ENCODE measurements at places on chromosomes 3 and 15.

DNA sequence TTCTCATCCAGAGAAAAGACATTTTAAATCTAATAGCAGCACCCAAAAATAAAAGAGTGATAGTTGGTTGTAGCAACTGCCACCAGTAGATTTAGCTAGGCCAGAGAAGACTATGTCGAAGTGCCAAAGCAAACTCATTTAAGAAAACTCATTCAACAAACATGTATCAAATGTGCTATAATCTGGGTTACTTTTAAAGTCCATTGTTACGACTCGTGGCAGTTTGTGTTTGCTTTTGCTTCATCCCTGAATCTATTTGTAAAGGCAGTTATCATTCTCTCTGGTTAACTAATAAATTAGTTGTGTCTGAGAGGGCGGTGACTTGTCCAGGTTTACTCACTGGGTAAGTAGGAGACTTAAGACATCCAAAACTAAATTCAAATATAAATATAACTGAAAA is 159.4 kb downstream of the ZIC4 start:
- no peak for DNase-seq

- no peak for DNase-seq
These were observed 109.2 kb downstream of the CPNE4 start for GRCh38 chr3:131925571-131925970.

DNA sequence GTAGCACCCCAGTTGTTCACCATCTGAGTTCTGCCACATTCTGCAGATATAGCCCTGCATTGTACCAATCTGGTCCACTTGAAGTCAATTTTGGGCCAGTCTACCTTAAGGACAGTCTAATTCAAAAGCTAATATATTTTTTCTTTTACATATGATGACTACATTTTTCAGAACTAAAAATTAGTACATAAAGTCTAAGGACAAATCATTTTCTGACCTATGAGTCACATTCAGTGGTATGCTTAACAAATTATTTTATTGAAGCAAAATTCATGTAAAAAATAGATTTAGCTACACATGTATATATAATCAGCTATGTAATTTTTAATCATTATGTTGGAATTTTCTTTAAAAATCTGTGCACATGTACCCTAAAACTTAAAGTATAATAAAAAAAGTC is 52.1 kb upstream of the IL12A start:
- DNase-seq = no peak

DNA sequence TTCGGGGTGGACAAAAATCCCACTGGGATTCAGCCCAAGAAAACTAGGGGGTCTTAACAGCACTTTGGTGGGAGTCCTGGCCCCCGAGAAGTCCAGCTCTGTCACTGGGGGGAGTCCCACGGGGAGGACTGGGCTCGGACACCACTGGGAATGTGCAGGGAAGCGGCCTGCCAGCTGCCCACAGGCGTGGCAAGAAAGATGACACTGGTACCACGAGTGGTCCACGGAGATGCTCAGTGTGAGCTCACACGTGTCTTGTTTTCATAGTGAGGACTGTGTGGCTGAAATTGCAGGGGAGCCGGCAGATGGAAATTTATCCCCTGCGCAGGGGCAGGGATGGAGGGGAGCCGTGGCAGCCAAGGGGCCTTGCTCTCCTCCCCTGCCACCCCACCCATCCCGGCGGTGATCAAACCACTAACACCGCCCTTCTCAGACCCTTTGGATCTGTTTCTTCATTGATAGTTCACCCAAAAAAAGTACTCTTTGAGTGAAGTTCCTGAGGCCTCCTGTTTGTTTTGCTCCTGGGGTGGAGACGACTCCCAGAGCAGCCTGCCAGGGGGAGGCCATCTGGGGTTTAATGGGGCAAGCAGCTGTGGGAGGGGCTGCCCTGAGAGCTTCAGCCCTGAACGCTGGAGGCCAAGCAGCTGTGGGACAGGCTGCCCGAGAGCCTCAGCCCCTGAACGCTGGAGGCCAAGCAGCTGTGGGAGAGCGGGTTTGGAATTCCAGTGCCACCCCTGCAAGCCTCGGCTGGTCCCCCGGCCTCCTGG is 130.9 kb downstream of the LRRK1 start:
- DNase-seq = no peak

DNA sequence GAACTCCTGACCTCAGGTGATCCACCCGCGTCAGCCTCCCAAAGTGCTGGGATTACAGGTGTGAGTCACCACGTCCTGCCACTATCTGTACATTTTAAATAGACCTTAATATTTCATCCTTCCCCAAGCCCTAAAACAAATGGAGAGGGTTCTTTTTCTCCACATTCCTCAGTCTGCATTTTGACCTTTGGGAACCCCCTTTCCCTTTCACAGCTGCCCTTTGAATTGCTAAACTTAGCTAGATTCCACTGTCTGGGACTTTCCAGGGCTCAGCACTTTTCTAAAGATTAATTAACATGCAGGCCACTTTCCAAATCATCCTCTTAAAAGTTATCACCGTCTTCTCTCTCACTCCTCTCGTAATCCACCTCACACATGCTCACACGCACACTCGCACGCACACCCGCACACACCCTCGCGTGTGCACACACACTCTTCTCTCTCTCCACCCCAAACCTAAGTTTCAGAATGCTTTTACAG is 124.2 kb downstream of the TMCO5A start:
- DNase-seq = no peak

DNA sequence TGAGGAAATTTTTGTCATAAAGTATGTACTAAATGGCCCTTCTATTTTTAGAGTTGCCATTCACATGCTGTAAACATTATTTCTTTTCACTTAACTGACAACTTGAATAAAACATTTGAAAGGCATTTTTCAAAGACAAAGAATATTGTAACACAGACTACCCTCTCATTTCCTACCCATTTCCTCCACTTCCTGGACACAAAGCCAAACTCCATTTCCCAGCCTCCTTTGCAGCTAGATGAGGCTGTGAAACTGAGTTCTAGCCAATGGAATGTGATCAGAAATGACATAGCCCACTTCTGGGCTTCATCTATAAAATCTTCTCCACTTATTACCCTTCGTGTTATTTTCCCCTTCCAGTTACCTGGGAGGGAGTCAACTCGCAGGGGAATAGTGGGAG is 288.9 kb upstream of the DPH6 start:
- DNase-seq = no peak

- no peak for DNase-seq
These were observed 77.9 kb downstream of the SPSB4 start for GRCh38 chr3:141129049-141129448.

DNA sequence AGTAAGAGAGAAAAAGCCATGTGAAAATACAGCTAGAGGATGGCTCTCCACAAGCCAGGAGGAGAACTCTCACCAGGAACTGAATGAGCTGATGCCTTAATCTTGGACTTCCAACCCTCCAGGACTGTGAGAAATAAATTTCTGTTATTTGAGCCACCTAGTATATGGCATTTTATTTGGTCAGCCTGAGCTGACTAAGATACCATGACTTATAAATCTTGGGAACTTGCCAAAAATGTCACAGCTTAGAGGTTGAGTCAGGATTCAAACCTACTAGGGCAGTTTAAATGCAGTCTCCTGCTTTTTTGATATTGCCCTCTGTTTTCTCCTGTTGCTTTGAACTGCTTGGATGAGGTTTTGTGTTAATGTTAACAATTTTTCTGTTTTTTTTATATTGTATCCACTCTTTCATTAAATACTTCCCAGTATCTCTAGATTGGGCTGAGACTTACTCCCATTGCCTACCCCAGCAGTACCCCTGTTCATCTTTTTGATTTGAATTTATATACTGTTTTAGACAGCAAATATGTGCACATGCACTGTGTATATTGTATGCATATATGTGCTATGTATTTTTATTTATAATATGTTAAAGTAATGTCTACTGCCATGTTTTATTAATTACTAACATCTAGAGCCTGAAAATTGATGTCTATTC is 1223.2 kb downstream of the OTOL1 start:
- no peak for DNase-seq

DNA sequence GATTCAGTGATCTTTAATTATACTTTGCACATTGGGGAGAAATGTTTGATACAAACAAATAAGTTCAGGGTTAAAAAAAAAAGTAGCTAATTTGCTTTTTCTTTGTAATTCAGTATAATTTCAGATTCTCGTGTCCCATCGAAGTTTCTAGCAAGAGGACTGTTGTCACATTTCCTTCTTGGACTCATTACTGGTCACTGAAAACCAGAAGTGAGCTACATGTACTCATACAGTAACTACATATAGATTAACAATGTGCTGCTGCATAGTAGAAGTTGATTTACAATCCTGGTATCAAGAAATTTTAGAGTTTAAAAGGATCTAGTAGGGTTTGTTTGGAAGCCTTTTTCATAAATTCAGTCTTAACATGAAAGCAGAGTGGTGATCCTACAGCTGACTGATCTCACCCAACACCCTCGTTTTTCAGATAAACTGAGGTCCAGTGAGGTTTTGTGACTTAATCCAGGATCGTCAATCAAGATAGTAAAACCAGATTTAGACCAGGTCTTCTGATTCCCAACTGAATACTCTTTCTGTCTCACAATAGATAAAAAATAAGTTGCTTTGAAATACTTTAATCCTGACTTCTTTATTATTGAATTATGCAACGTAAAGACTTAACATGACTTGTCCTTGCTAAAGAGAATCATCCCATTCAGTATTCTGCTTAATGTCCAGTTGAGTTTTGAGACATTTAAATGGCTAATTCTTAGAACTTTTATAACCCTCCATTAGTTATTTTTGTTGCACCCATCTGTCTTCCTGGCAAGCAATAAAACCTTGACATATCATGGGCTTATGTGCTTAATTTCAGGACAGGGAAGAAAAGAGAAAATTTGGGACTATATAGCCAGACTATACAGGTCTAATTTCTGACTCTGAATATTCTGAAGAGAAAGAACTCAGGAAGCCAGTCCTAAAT is 2.8 kb downstream of the SEC62 start:
- no peak for DNase-seq

DNA sequence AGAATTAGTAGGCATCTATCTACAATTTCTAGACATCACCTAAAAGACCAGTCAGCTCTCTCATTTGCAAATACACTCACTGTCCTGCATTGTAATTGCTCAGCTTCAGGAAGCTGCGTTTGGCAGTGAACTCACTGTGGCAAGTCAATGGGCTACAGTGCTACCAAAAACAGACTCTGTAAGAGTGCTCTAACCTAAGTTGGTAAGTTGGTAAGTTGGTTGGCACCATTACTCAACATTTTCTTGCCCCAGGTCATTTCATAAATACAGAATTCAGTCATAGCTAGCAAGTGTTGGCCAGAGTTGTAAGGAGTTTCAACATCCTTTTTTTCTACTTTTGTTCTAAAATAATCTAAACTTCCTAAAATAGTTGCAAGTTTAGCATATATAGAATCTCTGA is 466.3 kb downstream of the NAALADL2 start:
- DNase-seq = no peak

DNA sequence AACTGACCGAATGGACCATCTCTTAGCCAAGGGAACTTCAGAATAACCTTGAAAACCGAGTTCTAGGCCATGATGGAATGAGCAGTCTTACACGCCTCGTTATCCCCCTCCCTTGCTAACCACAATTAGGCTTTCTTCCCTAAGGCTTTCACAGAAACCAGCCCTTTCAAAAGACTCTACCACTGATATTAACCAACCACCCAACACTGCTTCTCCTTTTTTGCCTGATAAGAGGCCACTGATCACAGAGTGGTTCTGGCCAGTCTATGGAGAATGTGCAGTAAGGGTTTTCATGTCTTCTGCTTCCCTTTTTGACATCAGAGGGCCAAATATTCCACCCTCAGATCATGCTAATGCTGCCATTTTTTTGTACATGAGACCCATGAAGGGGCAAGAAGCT is 59.3 kb downstream of the MCF2L2 start:
- DNase-seq = no peak

DNA sequence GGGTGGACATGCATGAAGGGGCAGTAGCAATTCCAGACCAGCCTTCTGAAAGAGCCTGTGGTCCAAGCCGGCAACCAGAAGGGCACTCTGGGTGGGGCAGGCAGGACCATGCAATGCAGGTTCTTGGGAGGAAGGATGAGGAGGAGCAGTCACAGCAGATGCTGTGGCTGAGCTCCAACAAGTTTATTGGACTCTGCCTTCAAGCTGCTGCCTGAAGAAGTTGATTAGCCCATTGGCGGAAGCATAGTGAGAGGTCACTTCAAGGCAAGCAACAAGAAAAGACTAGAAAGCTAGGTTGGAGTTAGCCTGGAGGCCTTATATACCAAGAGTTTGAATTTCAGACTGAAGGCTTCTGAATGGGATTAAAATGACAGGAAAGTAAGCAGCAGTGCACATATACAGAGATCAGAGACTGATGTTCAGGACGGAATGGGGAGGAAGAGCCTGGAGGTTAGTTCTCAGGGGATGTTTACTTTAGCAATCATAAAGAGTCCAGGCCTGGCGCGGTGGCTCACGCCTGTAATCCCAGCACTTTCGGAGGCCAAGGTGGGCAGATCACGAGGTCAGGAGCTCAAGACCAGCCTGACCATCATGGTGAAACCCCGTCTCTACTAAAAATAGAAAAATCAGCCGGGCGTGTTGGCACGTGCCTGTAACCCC is 39.9 kb downstream of the SFMBT1 start:
- no peak for DNase-seq

- DNase-seq = no peak
These were observed 585 bp upstream of the MKRN2 start for GRCh38 chr3:12556314-12556689.

DNA sequence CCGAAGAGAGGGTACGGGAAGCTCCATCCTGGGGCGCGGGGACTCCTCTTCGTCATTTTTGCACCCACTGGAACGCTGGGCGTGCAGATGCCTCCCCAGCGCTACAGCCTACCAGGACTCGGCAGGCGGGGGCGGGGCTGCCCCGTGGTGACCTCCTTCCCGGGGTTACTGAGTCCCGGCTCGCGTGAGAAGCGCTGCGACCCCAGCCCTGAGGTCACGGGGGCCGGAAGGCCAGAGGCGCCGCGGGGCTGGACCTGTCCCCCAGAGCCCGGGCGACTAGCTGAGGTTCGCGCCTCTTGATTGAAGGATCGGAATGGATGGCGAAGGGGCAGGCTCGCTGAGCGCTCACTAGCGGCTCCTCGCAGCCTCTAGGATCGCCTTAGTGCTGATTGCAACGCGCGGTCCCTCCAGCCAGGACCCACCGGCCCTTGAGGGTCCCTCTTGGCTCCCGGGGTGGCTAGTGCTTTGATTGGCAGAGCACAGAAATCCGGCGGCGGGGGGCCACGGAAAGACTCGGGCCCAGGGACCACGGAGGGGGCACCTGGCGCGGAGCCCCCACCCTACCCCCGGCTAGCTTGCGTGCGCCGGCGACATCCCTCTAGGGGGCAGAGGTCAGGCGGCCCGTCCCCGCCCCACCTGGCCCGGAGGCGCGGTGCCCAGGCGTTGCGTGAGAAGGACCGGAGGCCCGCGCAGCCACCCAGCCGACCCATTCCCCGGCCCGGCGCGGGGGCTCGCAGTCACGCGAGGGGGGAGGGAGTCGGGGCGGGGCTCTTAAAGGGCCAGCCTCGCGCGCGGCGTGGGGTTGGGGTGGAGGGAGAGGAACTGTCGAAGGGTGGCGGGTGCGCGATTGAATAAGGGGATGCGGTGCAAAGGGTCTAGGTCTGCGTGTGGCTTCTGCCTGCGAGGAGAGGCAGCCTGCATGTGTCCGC is 781 bp upstream of the CYP1A1 start:
- DNase-seq = peak; percentile 26

- DNase-seq = no peak
These were observed 161.8 kb upstream of the CBLB start for GRCh38 chr3:106030627-106030963.

GRCh38 chr3:93906245-93906644 is 67.5 kb downstream of the PROS1 start:
- no peak for DNase-seq

Data from stimulated activated CD8-positive, alpha-beta memory T cell treated with anti-CD3 and anti-CD28 coated beads, Interleukin-12 subunit alpha, Interleukin-12 subunit beta, amount 100 ng/mL, for 4 hours (primary cell).